HT1080 (cell line): ENCODE measurements at places on chromosomes 7 and 10. TPM values are rescaled to one million over a fixed set of nuclear protein-coding genes. Genes with fewer than 3 reads are reported as not detected.
A peak's percentile ranks its signal among the peaks of the same experiment; 100 is the strongest.

Gene OR9A2
- total RNA-seq, result not detected in 2 replicates

Gene KIAA1549
- total RNA-seq, result 2.4 and 4.1 TPM in 2 replicates

Gene CYP2C19
- not detected in 2 replicates for total RNA-seq

Gene ASIC3
- 0.45 TPM in 1 of 2 replicates, not detected in the other for total RNA-seq

- DNase-seq, result no peak
Observed at GRCh38 chr10:32979041-32979440, 21.0 kb upstream of the ITGB1 start.

DNA sequence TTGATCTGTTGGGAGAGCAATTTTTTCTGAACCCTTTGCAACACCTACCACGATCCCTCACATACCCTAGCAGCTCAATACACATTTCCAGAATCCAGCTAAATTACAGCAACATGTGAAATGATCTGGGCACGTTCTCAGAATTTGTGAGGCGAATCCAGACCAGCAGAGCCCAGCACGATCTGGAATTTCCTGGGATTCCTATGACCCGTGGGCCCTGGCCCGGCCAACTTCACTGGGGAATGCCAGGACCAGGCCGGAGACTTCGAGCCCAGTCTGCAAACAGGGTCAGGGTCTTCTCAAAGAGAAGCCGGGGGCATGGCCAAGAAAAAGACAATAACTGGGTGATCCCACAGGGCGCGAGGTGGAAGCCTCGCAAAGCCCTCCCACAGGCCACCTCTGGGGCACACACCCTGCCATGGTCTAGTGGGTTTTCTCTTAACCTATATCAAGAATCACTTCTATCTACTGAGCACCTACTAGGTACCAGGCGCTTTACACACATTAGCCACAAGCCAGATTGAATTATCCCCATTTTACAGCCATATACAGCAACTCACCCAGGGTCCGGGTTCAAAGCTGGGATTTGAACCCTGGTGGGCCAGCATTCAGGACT, 33.8 kb downstream of the FAM53B start:
- DNase-seq, result no peak

DNA sequence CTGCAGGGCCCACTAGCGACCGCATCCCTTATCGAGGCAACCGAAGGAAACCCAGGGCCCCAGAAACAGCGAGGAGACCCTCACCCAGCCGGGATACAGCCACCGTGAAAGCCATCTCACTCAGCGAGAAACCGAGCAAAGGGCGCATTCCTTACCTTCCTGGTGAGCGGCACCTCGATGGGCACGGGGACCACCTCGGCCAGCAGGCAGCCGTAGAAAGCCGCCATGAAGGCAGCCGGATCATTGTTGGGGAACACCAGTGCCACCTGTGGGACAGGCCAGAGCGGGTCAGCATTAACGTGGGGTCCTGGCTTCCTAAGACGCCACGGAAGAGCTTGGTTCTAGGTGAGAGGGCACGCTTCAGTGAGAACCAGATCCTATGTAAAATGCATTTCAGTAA, 263.7 kb downstream of the ZMYND11 start:
- no peak for DNase-seq

- peak; percentile 21 for DNase-seq
Observed at GRCh38 chr7:146150153-146150552, 33.6 kb downstream of the CNTNAP2 start.

- no peak for DNase-seq
Observed at GRCh38 chr10:3636356-3637181, 148.4 kb downstream of the KLF6 start.
